ENCODE measurements at places on chromosomes 2 and 18.

- no peak for DNase-seq
Measured at GRCh38 chr2:82023710-82024109, 1719.2 kb upstream of the LRRTM1 start.

GRCh38 chr2:150471813-150472510 lies 15.5 kb downstream of the RND3 start:
- no peak for DNase-seq

- no peak for DNase-seq
Measured at GRCh38 chr18:11502368-11502767, 107.0 kb upstream of the SLC35G4 start.

DNA sequence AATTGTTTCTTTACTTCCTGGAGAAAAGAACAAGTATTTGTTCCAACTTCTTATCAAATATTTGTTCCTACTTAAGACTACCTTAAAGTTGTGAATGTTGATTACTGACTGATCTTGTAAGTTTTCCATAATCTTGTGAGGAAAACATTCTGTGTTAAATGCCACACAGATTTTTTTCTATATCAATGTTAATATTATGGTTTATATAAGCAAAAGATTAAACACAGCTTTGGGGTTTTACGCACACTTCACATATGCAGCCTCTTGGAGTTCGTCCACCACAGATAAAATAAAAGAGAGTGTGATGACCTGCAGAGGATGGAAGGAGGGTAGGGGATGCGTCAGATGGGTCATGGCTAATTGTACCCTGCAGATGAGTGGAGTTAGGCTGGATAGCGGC lies 780.0 kb upstream of the SALL3 start:
- DNase-seq: no peak

DNA sequence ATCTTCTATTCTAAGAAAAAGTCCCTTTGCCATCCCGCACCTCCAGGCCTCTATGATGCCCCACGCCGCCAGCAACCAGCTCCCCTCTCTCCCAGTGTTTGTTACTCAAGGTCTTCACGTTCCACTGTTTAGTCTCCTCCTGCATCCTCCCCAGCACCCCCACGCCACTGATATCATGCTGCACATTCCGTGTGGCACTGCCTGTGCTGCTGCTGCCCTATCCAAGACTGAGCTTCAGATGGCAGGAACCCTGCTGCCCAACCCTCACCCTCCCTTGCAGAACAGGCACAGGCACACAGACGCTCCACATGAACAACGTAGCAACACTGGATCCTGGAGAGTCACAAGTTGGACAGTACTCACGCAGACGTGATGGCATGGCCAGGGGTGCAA lies 35.3 kb downstream of the MYO5B start:
- no peak for DNase-seq

DNA sequence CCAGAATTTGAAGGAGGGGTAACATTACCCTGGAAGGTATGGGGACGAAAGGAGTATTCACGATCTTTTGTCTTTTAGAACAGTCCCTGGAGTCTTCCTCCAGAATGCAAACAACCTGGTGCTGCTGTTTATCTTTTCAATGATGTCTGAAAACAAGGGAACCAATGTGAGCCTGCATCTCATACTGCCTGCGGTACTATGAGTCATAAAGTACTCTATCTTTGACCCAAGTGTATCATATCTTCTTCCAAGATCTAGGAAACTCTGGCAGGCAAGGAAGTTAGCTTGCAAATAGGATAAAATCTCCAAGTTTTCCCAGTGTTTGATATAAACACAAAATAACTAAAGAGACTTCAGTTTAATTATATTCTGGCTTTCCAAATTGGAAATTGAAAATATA lies 968.5 kb downstream of the LRP1B start:
- DNase-seq: no peak

- no peak for DNase-seq
Measured at GRCh38 chr2:229675569-229675968, 38.8 kb downstream of the DNER start.

DNA sequence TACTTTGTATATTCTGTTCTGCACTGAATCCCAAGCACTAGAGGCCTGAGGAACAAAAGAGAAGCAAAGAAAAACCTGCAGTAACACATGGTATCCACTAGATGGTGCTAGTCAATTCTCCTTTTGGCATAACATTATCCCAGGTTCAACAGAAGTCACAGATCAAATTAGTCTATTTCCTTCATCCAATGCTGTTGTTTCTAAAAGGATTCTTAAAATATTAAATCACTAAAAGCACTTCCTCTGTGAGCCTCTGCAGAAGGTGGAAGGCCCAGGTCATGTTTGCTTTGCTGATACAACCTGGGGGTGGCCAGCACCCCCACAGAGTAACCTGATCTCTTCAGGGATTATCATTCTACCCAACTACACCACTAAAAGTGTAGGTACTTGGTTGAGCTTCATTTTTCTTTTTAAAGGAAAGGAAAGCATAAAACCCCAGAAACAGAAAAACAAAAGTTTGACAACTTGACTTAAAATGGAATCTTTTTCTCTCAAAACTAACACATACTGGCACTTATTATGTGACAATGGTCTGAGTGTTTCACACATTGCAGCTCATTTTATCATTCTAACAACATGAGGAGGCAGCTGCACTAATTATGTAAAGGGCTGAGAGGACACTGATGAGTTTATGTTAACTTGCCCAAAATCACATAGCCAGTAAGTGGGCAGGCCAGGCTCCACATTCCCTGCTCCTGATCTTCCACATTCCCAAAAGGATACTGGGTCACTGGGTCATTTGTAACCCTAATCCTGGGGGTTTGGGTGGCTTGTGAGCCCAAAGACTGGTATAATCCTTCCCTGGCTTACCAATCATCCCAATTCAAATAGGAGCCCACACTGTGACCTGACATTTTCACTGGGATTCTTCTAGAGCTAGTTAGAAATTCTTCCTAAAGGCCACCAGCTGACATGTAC lies 66.8 kb upstream of the DNER start:
- DNase-seq: peak; percentile 40

DNA sequence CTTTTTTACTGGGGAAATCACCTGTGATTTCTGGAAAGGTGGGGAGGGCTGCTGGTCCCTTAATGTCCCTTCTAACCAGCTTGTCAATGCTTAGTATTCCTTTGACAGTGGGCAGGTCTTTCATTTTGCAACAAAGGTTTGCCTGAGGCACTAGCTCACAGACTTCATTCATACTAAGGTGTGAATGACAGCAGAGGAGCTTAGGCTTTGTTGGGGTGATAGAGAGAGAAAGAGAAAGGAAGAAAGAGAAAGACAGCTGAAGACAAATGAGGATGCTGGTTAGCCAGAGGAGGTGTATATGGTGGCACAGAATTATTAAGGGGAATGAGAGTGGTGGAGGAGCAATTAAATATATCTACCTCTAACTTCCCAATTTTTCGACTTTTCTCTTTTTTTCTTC lies 28.9 kb upstream of the GTF2A1L start:
- DNase-seq: no peak

- DNase-seq: no peak
Measured at GRCh38 chr2:18047896-18048657, 169.6 kb downstream of the KCNS3 start.

- DNase-seq: no peak
Measured at GRCh38 chr2:233288663-233289062, 19.0 kb upstream of the SAG start.

GRCh38 chr2:239596253-239596652 lies 195.4 kb upstream of the HDAC4 start:
- DNase-seq: no peak

GRCh38 chr2:42147641-42148274 lies 21.4 kb upstream of the EML4 start:
- no peak for DNase-seq

- DNase-seq: no peak
Measured at GRCh38 chr2:83650898-83651297, 808.2 kb downstream of the SUCLG1 start.

DNA sequence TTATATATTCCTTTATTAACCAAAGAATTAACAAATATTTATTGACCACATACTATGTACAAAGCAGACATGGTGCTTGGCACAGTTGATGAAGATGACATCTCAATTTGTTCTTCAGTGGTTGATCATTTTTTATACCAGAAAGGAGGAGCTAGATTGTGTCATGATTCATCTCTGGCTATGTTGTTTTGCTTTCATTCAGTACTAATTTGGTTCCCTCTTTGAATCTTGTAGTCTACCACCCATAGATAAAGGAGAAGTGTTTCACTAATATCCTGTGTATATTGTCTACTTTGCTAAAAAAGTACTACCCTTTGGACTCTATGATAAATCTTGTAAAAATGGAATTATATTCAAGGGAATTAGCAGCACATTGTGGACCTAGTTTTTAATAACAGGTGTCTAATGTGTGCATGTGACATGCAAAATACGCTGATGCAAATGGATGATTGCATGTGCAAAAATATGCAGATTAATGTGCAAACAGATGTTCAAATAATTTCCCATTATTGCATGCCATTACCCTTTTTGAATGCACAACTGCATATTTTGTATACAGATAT lies 313.2 kb upstream of the ZEB2 start:
- no peak for DNase-seq

GRCh38 chr18:9831036-9831722 lies 54.6 kb upstream of the TXNDC2 start:
- DNase-seq: no peak

DNA sequence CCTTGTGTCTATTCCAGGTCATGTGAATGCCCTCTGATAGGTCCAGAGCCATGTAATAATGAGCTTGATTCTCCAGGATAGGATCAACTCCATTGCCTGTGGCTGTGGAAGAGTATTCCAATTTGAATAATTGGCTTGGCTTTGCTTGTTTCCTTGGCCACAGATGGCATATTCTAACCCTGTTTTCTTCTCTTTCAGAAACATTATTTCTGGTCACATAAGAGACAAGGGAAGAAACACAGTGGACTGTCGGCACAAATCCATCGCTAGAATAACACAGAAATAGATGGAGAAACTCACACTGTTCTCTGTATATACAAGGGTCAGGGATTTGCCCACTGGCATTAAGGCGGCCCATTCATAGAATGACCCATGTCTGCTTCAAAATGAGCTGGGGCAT lies 278.4 kb upstream of the CCDC68 start:
- no peak for DNase-seq

- DNase-seq: peak; percentile 32
Measured at GRCh38 chr2:27735263-27735904, 36.1 kb upstream of the MRPL33 start.

- no peak for DNase-seq
Measured at GRCh38 chr2:1910021-1910420, 165.7 kb upstream of the PXDN start.

- DNase-seq: no peak
Measured at GRCh38 chr2:231622963-231623362, 30.3 kb downstream of the TEX44 start.

DNA sequence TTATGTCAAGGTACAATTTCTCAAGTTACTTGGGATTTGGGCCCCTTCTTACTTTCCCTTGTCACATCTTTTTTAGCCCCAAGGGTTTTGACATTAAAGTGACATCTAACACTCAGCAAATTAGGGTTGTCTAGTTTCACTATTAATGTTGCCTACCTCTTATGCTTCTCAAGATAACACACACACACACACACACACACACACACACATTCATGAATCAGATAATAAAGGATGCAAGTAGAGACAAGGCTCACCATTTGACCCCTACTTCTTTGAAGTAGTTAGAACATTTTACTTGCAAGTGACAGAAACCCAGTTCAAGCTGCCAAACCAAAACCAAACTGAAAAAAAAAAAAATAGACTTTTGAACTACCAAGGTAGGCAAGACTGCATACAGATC lies 138.8 kb downstream of the TRIB2 start:
- no peak for DNase-seq

DNA sequence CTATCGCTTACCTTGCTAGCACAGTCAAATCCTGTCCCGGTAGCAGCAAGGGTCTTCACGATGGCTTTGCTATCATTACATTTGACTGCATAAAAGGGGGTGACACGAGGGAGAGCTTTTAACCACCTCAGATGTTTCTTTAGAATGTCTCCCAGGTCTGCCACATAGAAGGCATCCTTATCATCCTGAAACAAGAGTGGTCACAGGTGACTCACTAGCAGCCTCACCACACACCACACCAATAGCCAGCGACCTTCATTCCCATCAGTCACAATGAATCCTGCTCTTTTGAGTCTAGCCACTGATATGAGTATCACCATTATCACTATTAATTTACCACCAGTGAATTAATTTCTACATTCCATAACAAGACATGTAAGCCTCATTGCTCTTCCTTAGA lies 3.7 kb downstream of the ODC1 start:
- DNase-seq: no peak

DNA sequence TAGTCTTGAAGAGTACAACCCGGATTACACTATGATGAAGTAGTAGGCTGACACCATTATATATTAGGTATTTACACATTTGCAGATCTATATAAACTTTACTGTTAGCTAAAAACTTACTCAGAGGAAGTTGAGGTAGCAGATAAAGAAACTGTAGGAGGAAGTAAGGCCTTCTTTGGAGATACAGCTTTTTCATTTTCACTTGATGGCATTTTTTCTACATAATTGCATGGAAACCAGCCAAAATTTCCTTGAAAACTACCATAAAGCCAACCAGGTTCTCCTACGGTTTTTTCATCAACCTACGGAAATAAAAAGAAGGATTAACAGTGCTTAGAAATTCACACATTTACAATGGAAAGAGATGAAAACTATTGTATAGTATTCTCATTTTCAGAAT lies 86.6 kb downstream of the FAM228A start:
- no peak for DNase-seq

DNA sequence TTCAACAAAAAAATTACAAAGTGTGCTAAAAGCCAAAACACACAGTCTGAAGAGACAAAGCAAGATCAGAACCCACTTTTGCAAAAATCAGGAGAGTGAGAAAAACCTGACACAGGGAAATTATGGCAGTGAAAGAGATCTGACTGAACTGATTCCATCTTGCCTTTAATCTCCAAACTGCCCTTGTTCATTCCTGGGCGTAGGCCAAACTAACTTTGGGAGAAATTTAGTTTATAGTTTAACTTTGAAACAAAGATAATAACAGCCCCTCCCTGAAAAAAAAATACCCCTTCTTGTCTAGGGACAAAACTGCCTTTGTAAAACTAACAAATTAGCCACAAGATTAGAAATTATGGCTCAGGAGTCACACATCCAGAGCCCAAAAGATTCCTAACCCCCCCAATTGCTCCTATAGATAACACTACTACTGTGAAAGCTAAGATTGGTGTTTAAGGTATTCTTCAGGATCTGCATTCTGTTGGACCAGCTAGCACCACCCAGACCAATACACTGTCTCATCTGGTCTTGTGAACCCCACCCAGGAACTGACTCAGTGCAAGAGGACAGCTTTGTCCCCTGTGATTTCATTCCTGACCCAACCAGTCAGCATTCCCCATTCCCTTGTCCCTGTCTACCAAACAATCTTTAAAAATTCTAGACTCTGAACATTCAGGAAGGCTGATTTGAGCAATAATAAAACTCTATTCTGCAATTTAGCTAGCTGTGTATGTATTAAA lies 226.1 kb upstream of the SH3BP4 start:
- DNase-seq: no peak

DNA sequence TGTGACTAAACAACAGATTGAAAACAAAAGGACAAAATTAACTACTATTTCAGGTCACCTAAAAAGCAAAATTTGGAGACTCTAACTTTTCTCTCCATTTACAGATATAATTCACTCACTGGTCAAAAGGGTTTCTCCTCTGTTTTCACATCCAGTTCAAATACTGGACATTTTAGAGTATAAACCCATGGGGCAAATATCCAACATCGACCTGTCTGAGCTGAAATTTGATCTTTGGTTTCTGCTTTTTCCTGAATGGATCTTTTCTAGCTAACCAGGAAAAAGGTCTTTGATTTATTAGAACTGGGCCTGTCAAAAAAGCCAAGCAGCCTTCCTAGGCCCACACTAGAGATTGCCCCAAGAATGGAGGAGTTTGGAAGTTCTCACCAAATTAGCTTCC lies 69.3 kb upstream of the SATB2 start:
- no peak for DNase-seq

Measured in NCI-H524 (cell line).